ENCODE measurements at places on chromosomes 6 and 20.

DNA sequence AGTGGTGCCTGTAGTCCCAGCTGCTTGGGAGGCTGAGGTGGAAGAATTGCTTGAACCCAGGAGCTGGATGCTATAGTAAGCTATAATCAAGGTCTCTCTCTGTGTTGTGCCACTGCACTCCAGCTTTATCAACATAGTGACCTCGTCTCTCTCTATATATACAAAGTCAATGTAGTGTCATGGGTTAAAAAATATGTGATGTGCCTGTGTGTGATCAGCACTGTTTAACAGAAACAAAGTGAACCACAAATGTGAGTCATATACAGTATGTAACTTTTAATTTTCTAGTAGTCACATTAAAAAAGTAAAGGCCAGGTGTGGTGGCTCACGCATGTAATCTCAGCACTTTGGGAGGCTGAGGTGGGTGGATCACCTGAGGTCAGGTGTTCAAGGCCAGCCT, 85.3 kb upstream of the RNF24 start:
- no peak for DNase-seq

DNA sequence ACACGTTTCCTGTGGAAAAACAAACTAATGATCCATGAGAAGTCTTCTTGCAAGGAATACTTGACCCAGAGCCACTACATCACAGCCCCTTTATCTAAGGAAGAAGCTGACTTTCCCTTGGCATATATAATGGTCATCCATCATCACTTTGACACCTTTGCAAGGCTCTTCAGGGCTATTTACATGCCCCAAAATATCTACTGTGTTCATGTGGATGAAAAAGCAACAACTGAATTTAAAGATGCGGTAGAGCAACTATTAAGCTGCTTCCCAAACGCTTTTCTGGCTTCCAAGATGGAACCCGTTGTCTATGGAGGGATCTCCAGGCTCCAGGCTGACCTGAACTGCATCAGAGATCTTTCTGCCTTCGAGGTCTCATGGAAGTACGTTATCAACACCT, 35.4 kb downstream of the GCNT2 start:
- DNase-seq: no peak

GRCh38 chr20:63023936-63024571, 17.3 kb upstream of the BHLHE23 start:
- no peak for DNase-seq

DNA sequence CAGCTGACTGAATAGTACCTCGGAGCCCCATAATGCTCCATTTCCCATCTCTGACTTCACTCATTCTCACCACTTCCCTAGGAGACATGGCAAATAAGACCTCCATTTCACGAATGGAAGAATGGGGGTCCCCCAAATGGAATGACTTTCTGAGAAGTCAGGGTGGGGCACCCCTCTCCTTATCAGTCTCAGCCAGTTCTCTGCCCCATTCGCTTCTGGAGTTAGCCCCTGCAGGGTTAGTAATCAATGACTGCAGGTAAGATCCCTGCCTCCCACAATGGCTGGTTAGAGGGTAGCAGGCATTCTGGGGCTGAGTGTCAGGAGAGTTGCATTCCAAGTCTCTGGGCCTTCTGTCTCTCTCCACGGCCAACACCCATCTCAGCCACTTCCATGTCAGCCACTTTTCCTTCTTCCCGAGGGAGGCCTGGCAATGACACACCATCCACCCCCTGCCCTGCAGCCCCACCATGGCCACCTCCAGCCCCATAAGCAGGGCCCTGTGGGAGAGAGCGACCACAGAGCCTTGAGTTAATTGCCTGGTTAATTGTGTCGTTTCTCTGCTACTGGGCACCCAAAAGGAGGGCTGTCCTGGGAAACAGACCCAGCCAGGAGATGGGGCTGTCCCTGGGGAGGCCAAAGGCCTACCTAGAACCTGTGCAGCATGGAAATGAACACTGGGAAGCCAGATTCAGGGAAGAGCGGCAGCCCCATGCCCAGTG, 13.4 kb downstream of the CCDC167 start:
- no peak for DNase-seq

- DNase-seq: no peak
These were observed 22.4 kb upstream of the TASP1 start for GRCh38 chr20:13661070-13661685.

- no peak for DNase-seq
These were observed 126.0 kb upstream of the LRFN2 start for GRCh38 chr6:40713002-40713719.

DNA sequence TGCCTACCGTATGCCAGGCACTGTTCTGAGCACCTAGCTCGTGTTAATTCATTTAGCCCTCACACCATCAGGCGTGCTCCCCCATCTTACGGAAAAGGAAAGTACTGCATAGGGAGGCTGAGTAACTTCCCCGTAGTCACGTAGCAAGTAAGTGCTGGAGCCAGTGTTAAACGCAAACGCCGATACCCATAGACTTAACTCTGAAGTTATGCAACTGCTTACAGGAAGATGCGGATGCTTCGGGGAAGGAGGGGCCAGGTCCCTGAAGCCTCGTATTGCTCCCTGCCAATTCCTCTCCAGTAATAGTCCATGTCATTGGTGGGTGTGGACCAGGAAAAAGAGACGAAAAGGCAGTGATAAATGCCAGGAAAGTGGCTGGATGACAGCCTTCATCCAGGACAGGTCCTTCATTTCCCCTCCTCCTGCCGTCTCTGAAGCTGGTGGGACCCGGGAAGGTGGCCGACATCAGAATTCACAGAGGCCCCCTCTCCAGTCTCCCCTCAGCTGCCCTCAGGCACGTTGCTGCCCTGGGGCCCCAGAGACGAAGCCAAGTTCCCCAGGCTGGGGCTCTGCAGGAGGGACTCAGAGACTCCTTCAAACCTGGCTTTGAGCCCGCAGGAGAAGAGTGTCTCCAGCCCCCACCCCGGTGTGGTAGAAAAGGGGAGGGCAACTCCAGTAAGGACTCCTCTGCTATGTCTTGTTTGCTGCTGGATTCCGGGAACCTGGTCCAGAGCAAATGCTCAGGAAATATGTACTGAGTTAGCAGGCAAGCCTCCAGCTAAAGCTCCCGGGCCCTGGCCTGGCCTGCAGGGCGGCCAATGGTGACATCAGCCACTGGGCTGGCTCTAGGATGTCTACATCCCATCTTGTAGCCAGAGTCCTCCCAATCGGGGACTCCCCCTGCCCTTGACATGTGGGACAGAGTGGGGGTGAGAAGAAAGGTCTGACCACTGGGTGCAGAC, 37.8 kb downstream of the RAB44 start:
- no peak for DNase-seq

GRCh38 chr6:160042014-160042773, 73.3 kb downstream of the IGF2R start:
- DNase-seq: no peak

- no peak for DNase-seq
These were observed 466.3 kb upstream of the PLCB4 start for GRCh38 chr20:8602389-8603116.

DNA sequence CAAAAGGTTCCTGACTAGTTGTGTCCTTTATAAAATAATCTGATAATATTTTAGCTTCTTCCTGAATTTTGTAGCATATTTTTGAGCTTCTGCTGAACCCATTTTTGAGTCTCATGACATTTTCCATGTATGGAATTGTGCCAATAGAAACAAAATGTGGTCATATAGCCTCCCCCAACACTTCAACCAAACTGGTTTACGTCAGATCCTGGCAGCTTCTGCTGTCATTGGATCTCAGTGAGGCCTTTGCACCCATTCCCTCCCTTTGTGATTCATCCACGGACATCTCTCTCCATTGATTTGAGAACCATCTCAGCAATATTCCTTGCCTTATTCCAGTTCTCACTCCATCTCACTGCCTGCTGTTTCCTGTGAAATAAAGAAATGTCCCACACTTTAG, 166.0 kb upstream of the PROKR2 start:
- DNase-seq: no peak

Measured in neuronal stem cell (in vitro differentiated cells).